ENCODE measurements at places on chromosomes 11 and 22.

DNA sequence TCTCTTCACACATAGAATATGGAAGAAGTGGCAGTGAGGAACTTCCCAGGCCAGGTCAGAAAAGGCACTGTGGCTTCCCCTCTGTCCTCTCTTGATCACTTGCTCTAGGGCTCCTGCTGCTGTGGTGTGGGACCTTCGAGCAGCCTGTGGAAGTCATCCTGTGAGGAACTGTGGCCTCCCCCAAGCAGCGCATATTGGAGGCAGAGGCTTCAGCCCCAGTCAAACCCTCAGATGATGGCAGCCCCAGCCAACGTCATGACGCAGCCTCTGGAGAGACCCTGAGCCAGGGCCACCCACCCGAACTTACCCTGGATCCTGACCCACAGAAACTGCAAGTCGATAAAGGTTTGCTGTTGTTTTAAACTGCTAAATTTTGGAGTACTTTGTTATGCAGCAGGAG lies 444.9 kb downstream of the TBC1D22A start:
- DNase-seq: no peak

DNA sequence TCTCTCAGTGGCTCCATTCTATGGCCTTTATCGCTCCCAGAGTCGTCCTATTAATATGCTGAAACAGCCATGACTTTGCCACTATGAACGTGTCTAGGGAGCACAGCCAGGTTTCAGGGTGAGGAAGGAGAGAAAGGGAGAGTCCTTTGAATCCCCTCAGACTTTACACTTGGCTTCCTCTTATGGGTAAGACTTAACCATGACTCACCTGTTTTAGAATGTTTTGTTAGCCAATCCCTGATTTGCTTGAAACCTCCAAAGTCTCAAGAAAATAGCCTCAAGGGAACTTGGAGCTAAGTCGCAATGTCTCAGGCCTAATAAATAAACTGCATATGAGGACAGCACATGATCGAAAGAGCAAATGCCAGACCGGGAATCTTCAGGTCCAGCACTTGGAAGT lies 131.2 kb upstream of the RCN1 start:
- no peak for DNase-seq

DNA sequence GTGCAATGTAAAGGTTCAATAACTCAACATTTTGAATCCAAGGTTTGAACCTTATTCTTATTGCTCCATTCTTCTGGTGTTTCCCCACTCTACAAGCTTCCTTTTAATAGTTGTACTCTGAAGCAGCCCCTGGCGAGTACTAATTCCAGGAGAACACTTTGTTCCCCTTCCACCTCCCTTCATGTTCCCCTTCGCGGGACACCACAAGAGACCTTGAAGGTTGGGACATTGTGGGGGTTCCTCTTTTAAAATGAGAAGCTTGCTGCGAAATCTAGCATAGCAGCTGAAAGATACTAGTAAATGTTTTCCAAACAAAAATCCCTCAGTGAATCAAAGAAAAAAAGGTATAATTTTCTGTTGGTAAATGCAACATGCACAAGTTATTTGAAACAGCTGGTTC lies 626.3 kb upstream of the LRRC4C start:
- DNase-seq: no peak

DNA sequence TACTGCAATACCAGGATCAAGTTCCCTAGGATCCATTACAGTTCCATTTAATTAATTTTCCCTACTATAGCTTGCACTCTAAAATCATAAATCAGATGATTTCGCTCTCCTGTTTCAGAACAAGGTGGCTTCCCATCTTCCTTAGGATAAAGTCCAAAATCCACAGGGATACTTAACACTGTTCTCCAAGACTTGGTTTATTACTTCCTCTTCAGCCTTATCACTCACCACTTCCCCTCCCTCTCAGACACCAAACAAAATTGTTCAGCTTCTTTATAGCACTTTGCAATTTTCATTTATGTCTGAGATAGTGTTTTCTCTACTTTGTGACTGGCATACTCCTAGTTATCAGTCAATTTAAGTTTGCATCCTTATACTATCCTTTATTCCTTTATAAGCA lies 124.6 kb downstream of the GRIA4 start:
- DNase-seq: no peak

DNA sequence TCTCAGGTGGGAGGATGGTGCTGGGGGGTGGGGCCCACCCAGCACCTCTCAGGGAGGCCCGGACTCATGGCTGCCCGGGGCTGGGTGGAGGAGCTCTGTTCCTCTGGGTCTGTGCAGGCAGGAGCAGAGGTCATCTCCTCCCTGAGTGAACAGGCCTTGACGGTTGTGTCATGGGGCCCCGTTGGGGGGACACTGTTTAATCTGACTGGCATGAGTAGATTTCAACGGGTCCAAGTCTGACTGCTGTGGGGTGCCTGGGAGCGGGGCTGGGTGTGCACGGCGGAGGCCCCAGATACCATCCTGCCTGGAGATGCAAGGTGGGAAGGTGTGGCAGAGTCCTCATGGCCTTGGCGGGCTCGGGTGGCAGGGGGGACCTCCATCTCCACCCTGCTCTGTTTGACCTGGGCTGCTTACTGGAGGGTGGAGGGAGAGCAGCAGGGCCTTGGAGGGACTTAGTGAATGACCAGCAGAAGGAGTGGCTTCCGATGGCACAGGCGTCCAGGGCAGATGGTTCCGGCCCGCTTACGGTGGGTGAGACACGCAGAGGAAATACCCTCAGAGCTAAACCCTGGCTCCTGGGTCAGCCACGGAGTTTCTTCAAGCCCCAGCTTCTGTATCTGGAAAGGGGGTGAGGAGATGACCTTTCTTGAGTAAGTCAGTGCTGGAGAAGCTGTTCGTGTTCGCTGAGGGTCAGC lies 48.7 kb downstream of the SMIM38 start:
- no peak for DNase-seq

DNA sequence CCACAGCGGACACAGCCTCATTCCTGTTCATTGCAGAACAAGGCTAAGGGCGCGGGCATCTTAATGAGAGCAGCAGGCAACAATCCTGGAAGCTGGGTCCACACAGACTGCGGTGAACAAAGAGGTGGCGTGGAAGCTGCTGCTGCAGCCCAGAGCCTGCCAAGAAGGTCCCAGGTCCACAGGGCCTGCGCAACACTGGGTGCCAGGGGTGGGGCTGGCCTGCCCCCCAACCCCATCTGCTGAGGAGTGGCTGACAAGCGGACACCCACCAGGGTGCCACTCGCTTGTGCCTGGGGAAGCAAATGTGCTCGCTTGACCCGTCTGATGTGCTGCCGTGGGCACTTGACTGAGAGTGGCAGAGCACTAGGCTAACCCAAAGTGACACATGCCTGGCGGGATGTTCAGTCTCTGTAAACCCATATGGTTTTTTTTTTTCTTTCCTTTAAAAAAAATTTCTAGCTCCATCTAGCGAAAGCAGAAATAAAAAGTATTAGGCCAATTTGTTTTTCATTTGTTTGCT lies 83.2 kb upstream of the PITPNB start:
- no peak for DNase-seq

DNA sequence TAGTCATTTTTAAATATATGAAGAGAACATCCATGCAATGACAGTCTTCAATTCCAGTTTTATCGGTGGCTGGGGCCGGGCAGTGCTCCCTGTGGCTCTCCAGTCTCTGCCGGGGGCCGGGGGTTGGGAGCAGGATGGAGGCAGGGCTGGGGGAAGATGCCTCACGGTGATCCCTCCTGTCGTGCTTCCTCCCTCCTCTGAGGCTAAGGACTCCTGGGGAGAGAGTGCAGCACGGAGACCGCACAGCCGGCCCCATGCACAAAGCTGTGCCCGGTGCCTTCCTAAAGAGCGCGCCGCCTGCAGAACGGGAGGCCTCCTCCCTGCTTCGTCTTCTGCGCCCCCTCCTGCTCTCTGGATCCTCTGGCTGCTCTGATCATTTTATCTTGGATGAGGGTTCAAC lies 20.5 kb downstream of the GAL start:
- DNase-seq: no peak

DNA sequence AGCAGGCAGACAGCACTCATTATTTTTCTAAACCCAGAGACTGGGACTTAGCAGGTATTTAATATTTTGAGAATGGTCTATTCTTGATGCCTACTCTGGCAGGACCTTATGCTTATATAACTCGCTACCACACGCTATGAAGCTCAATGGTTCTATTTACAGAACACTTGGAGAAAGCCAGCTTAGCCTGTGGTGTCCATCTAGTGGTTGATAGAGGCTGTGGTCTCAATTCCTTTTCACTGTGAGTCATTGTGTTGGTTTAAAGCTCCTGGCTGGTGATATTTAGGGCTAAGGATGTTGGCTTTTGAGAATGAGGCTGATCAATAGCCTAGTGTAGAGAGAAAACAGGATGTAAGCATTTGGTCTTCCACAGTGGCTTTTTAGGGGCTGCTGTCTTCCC lies 206.4 kb downstream of the DBX1 start:
- DNase-seq: no peak

DNA sequence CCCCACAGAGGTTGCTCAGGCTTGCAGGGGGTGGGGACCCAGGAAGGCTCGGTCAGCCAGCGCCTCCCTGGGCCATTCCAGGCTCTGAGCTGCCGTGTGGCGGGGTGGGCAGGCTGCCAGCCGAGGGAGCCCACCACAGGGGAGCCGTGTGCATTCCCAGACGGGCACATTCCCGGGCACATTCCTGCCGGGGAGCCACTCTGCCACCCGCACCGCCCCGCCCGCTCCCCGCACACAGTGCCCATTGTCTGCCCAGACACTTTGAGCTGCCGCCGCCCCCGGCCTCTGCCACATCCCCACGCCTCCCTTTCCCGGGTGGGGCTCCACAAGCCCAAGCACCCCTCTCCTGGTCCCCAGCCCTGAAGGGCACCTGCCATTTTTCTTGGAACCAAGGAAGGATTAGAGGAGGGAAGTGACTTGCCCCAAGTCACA lies 27.4 kb downstream of the RPL3 start:
- DNase-seq: no peak

Data from stimulated activated CD4-positive, alpha-beta T cell treated with anti-CD3 and anti-CD28 coated beads, Interleukin-15, amount 100 ng/mL, for 1 hour (primary cell).